ENCODE measurements at places on chromosomes 16 and 17.

- DNase-seq, result no peak
Measured at GRCh38 chr17:6365200-6365943, 69.5 kb downstream of the AIPL1 start.

- peak; percentile 61 for DNase-seq
Measured at GRCh38 chr17:7102421-7102820, 12.2 kb downstream of the ASGR2 start.

DNA sequence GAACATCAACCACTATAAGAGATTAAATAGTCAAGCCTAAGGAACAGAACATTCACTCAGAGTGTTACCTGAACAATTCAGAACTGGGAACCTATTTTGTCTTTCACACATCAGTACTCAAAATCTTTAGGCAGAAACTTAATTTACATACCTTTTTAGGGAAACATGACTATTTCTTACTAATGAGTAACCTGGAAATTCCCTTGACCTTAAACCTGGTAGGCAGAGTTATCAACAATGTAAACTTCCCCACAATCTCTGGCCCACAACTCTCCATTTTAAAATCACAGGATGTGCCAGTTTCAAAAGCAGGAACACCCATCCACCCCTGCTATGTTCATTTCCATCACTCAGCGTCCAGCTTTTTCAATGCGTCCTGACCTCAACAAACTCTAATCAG is 132.9 kb upstream of the ANKFN1 start:
- no peak for DNase-seq

- DNase-seq, result peak; percentile 97
Measured at GRCh38 chr16:30535777-30536190, 1.1 kb upstream of the ZNF747 start.

DNA sequence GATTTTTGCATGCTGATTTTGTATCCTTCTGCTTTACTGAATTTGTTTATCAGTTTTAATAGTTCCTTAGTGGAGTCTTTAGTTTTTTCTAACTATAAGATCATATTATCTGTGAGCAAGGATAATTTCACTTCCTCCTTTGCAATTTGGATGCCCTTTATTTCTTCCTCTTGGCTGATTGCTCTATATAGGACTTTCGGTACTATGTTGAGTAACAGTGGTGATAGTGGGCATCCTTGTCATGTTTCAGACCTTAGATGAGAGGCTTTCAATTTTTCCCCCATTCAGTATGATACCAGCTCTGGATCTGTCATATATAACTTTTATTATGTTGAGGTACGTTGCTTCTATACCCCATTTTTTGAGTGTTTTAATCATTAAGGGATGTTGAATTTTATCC is 224.5 kb upstream of the CNTNAP4 start:
- DNase-seq, result no peak

DNA sequence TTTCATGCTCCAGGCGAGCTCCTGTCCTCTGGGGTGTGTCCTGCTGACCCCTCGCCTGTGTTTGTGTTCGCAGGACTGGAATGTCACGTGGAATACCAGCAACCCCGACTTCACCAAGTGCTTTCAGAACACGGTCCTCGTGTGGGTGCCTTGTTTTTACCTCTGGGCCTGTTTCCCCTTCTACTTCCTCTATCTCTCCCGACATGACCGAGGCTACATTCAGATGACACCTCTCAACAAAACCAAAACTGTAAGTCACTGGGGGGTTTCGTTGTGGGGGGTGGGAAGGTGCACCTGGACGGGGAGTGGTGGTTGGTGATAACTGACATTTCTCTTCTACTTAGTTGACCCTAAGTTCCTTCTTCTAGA is 58.3 kb downstream of the ABCC1 start:
- DNase-seq, result no peak

DNA sequence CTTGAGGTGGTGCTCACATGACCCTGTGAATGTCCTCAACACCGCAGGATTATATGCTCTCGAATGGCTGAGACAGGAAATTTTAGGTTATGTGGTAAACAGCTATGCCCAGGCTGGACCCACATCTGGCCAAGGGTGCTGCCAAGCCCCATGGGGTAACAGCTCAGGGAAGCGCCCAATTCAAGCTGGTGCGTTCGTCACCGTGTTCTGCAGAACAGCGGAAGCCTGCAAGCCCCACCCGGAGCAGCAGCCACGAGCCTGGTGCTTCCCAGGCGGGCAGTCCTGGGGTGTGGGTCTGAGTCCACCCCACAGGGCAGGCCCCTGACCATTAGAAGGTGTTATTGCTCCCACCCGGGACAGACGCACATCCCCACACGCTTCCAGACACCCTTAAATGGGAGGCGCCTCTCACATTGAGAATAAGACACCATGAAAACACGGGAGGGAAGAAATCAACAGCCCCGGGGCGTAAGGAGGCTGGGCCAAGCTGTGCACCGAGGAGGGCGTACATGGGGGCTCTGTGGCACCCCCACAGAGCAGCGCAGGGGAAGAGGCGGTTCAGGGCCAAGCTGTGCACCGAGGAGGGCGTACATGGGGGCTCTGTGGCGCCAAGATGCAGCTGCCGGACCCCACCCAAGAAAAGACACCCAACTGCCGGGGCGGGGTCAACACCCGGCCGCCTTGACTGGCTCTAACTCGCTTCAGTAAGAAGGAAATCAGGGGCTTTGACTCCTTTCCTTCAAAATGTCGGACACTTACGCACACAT is 2.9 kb upstream of the CYBA start:
- no peak for DNase-seq

DNA sequence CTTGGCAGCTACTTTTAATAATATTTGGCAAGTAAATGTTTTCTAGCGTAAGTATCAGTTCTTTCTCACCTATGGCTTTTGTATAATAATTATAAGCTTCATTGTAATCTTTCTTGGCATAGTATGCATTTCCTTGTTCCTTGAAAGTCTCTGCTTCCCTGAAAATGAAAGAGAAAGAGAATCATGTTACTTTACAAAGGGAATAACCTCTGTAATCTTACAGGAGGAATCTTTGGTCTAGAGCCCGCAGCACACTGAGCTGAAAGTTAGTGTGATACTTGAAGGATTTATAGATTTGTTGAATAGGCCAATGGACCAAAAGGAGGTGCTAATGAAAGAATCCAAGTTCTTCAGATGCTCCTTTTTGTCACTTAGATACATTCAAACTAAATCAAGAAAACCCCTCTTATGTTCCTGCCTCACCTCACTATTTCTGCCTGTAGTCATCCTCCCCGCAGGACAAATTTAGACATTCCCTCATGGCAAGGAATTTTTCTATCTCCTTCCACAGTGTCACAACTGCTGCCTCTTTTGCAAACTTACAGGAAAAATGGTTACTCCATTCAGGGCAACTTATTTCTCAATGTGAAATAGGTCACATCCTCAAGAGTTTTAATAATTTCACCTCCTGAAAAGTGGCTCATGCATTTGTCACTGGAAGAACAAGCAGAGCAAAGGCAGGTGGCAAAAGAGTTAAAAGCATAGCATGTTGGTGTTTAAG is 16.7 kb downstream of the DNAJC7 start:
- no peak for DNase-seq

DNA sequence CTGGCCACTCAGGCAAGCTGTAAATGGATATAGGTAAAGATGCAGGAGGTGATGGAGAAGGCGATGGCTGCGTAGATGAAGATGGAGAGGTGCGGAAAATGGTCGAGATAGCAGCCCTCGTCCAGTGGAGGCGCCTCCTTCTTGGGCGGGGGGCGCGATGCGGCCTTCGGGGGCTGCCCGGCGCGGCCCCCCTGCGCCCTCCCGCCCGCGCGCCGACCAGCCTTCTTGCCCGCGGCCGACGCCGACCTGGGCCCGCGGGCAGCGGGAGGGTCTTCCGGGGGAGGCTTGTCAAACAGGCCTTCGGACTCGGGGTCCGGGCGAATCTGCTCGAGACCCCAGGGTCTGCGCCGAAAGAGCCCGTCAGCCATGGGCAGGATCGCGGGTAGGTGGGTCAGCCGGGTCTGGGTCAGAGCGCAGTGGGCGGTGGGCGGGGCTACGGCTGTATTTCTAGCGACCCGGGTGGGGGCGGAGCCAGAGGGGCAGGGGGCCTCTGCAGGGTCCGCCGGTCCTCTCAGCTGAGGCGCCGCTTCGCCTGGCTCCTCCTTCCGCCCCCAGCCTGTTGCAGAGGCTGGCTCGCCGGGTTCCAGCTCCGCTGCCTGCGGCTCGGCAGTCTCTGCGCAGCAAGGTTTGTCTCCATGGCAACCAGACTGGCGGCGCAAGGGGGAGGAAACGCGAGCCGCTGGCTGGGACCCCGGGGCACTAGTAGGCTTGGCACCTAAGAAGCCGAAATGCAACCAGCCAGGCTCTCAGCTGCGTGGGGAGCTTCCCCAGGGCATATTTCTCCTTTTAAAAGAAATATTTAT is 14.4 kb downstream of the MIS12 start:
- DNase-seq, result peak; percentile 98

GRCh38 chr16:19694989-19695388 is 23.0 kb downstream of the KNOP1 start:
- DNase-seq, result peak; percentile 83

GRCh38 chr16:49986351-49987124 is 38.5 kb upstream of the CNEP1R1 start:
- DNase-seq, result no peak

DNA sequence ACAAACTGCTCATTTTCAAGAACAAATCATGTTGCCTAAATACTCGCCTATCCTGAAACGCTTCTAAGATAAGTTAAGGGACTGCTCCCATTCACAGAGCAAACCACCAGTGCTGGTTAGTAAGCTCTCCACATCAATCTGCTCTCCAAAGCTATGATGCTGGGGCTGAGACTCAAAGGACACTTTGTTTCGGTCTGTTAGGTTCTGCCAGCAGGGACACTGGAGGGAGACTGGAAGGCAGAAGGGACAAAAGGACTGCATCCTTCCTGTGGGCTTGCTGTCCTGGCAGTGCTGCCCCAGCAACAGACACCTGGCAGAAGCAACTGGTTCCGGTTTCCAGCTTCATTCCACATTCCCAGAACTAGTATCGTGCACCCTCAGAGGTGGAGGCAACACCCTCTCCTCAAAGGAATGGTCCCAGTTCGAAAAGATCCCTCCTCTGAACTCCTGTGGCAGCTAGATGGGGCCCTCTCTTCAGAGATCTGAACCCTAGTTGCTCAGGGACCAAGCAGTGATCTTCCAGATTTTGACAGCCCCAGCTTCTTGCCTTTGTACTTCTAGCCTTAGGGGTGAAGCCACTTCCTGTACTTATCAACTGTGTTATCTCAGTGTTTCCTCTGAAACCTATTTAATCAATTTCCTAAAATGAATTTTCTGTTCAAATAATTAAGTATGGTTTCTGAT is 73.4 kb upstream of the GSG1L start:
- peak; percentile 19 for DNase-seq

DNA sequence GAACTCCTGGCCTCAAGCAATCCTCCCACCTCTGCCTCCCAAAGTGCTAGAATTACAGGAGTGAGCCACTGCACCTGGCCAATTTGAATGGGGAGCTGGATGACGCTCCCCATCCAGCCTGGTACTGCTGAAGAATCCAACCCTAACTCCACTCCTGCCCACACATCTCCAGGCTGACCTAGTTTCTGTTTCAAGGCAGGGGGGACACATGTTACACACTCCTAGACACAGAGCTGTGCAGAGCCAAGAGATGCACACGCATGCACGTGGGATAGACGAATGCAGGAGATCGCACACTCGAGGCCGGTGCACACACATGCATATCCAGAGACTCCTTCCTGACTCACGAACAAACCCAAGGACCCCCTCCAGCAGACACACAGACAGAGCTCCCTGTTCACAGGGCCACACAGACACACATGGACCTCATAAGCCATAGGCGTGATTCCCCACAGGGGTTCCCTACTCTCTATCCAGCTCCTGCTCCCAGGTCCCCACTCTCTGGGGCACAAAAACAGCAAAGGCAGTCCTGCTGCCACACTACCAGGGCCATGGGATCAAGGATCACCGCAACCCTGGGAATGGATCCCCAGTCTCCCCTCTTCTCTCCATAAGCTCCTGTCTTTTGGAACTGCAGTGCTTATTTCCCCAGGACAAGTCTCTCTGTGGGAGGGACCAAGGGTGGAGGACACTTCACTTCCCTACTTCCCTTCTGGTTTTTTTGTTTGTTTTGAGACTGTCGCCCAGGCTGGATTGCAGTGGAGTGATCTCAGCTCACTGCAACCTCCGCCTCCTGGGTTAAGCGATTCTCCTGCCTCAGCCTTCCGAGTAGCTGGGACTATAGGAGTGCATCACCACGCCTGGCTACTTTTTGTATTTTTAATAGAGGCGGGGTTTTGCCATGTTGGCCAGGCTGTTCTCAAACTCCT is 14.4 kb downstream of the EPOP start:
- peak; percentile 78 for DNase-seq

GRCh38 chr16:27579087-27579980 is 29.4 kb downstream of the KATNIP start:
- DNase-seq, result no peak

GRCh38 chr16:9428355-9429005 is 337.0 kb downstream of the HAPSTR1 start:
- no peak for DNase-seq

- peak; percentile 86 for DNase-seq
Measured at GRCh38 chr17:77471984-77472461, 331.3 kb downstream of the SEC14L1 start.

DNA sequence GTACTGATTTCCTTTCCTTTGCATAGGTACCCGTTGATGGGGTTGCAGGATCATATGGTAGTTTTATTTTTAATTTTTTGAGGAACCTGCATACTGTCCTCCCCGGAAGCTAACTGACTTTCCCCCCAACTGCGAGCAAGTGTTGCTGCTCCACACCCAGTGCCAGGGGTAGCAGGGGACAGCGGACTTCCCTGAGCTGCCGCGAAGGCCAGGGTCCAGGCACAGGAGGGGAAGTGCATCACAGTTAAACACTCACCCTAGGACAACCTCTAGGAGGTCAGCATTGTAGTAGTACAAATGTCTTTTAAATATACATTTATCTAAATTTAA is 201.7 kb downstream of the NPIPB11 start:
- no peak for DNase-seq

DNA sequence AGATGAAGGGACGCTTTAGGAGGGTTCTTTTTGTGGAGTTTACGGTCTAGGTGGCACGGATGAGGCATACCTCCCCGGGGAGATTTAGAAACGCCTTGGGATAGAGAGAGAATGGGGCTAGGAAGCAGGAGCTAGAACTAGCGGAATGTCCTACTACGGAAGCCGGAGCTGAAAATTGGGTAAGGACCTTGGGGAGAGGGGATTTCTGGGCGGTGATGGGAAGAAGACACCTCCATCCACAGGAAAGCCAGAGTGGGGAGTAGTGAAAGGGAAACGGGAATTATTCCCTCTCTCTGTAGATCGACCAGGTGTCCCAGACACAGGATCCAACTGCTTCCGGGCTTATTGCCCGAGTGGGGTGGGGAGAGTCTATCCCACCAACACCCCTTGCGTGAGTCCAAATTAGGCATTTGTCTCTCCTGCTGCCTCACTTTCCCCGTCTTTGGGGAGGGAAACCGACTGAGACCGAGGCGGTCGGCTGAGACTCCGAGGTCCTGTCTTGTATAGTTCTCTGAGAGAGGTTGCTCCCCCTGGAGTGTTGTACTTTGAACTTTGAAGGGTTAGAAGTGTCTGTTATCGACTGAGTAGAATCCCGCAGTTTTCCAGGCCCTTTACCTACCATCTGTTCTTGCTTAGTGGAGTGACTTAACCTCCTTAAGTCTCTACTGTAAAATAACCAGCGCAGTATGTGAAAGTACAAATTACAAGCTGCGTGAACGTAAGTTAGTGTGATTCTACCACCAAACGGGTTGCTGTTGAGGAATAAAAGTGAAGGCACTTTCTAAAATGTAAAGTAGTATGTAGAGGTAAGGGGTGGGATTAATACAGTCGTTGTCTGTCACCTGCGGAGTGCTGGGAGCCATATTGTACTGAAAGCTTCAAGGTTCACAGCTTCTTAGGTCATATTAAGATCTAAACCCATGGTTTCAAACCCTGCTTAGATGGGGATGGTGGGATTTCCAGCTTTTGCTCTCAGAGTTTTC is 1.0 kb downstream of the RSPRY1 start:
- DNase-seq, result peak; percentile 69

GRCh38 chr17:49991409-49991808 is 3.6 kb downstream of the DLX3 start:
- DNase-seq, result peak; percentile 65
